ENCODE measurements at places on chromosomes 5 and 9. TPM values are rescaled to one million over a fixed set of nuclear protein-coding genes. Genes with fewer than 3 reads are reported as not detected.

The INSL4 gene
- total RNA-seq = not detected

The TEX48 gene
- not detected for total RNA-seq

The PCDHGA7 gene
- total RNA-seq = 2.0 TPM

The SPINK4 gene
- total RNA-seq = not detected

DNA sequence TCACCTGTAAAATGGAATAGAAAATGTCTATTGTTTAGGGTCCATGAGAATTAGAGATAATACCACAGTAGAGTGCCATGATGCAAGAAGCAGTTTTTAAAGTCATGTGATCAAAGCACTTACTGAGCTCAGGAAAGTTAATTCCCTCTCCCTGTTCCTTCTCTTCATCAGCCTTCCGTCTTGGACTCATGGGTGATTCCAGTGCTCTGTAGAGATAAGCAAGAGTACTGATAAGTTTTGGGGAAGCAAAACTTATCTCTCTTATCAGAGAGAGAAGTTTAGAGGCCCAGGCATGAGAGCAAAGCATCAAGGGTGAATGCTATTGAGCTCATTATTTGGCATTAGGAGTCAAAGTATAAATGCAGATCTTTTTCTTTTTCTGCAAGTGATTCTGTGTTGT lies 410.1 kb downstream of the AGTPBP1 start:
- H3K27ac ChIP-seq = no peak overlapping the region
- no peaks in the 10 kb centered on the region for H3K27me3 ChIP-seq
- H3K4me1 ChIP-seq = no peaks in the 10 kb centered on the region
- H3K36me3 ChIP-seq = no peaks in the 10 kb centered on the region
- no peak overlapping the region for H3K4me3 ChIP-seq

- H3K27ac ChIP-seq = no peak overlapping the region
- no peaks in the 10 kb centered on the region for H3K4me1 ChIP-seq
- DNase-seq = no peak
- H3K36me3 ChIP-seq = peaks cover 15% of the 10 kb centered on the region
- no peak overlapping the region for H3K4me3 ChIP-seq
- H3K27me3 ChIP-seq = no peaks in the 10 kb centered on the region
Observed at GRCh38 chr5:78486218-78486617, 125.8 kb downstream of the SCAMP1 start.

The SPATA9 gene
- not detected for total RNA-seq
